Activated CD8-positive, alpha-beta memory T cell treated with anti-CD3 and anti-CD28 coated beads for 48 hours (primary cell): ENCODE measurements at places on chromosomes 5 and 9.

DNA sequence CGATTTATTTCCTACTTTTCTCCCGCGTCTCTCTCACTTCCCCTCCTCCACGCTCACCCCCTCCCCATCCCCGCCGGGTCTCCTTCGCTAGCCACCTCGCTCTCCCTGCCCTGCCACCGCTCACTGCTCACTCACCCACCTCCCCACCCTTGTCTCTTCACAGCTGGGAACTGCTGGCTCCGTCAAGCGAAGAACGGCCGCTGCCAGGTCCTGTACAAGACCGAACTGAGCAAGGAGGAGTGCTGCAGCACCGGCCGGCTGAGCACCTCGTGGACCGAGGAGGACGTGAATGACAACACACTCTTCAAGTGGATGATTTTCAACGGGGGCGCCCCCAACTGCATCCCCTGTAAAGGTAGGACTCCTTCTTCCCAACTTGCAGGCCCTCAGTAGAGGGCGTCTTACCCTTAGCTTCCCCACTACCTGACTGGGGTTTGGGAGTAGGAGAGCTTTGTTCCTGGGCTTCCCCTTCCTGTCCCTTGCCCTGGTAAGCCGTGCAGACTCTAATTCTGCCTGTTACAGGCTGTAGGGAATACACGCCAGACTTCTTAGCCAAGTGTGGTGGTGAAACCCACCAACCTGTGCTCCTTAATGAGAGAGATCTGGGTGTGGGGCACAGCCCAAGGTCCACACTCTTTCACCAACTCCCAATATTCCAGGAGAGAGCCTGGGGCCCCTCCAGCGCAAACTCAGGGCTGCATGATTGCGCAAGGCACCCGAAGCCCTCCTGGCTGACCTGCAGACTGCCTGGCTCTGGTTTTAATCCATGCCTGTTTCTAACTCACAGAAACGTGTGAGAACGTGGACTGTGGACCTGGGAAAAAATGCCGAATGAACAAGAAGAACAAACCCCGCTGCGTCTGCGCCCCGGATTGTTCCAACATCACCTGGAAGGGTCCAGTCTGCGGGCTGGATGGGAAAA, 2.5 kb downstream of the FST start:
- DNase-seq: no peak

DNA sequence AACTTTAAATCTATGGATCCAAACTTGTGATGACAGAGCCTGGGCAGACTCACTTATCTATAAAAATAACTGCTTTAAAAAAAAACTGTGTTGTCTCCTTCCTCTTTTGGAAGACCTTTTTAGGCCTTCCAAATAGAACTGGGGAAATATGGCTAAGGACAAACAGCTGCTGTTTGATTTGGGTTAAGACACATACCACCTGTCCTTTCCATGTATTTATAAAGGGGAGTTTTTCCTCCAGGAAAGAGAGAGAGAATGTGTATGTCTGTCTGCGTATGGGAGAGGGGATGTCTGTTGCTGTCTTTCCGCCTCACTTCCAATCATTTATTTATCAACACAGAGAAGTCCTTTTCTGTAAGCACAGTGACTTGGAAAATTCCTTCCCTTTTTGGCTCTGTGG, 2.8 kb downstream of the ARHGEF37 start:
- no peak for DNase-seq

DNA sequence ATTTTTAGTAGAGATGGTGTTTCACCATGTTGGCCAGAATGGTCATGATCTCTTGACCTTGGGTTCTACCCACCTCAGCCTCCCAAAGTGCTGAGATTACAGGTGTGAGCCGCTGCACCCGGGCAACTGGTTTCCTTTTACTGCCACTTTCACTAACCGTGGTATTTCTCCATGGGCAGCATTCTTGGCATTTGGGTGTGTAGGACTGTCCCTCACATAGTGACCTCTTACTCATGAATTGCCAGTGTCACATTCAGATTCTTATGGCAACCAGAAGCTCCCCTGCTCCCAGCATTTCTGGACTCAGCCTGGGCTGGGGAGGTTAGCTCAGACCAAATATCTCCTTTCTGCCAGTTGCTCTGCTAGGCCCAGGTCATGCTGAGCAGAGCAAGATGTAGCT, 50.1 kb downstream of the FOXI1 start:
- DNase-seq: no peak

DNA sequence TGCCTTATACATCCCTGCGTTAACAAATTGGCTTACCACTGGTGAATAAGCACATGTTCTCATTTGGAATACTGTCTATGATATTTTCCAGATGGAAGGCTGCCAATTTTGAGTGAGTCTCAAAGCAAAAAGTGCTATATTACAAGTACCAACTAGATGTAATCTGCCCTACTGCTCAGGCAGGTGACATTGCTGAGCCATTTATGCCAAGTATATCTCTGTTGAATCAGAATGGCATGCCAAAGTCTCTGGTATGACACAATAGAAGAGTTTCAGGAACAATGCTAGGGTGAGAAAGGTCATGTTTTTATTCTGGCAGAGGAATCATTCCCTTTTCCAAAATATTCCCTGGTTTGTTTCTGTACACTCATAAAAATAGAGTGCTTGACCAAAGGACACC, 356.5 kb downstream of the CDH9 start:
- DNase-seq: no peak

DNA sequence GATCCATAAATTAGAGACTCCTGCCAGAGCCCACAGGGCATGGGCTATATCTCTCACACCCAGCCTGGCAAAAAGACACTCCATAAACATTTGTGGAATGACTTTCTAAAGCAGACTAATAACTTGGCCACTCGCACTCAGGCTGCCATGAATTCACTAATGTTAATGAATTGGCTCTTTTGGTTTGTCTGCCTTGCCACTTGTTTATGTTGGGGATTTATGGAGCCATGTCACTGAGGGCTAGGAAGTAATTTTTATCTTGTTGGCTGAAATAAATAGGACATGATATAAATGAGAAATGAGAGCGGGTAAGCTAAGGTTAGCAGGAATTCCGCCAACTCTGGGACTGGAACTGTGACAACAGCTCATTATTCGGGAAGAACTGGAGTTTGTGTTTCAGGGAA, 55.2 kb downstream of the DROSHA start:
- DNase-seq: no peak

DNA sequence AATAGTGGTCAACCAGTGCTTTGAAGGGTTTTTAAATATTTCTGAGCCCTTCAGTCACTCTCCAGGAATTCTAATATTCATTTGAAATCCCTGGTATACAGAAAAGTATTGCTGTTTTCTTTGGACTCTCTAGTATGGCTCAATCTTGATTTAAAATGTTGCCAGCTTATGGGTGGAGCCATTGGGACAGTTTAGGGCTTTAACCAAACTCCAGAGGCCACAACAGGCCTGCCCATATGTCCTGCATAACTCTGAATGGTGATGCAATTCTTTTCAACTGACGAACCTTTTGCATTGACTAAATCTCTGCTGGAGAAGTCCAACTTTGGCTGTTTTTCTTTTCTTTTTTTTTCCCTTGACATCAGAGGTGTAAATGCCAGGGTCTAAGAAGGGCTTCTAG, 10.3 kb upstream of the ANKHD1 start:
- no peak for DNase-seq

- no peak for DNase-seq
Observed at GRCh38 chr5:170629566-170630175, 125.9 kb downstream of the KCNIP1 start.

- DNase-seq: no peak
Observed at GRCh38 chr5:37490120-37490810, 111.1 kb downstream of the WDR70 start.

GRCh38 chr5:372556-372995, 51.1 kb downstream of the AHRR start:
- no peak for DNase-seq

- DNase-seq: no peak
Observed at GRCh38 chr5:15597804-15598203, 97.8 kb downstream of the FBXL7 start.

DNA sequence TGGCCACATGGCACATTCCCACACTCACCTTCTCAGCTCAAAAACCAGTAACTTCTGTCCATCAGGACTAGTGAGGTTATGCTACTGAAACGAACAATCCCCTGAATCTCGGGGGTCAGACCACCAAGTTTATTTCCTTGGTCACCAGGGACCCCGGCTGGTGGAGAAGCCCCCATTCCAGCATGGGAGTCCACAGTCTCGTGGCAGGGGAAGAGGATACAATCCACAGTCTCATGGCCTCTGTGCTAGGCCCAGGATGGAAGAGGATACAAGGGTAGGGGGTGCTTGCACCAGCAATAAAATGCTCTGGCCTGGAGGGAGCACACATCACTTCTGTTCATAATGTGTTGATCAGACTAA, 7.4 kb upstream of the CARD19 start:
- DNase-seq: no peak

DNA sequence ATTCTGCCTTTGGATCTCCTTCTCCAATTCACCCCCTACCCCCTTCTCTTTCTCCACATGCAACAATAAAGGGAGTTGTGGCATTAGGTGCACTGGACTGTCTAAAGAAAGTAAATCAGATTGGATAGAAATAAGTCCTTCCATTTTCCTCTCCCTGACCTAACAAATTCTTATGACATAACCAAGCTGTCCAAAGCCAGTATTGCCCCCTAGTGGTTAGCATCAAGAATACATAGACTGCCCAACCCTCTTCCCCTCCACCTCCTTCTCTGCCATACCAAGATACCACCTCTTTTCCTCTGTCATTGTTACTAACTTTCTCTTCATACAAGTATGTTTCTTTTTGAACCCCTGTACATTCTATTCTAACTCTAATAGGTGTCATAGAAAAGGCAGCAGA, 45.7 kb downstream of the PPARGC1B start:
- DNase-seq: no peak

DNA sequence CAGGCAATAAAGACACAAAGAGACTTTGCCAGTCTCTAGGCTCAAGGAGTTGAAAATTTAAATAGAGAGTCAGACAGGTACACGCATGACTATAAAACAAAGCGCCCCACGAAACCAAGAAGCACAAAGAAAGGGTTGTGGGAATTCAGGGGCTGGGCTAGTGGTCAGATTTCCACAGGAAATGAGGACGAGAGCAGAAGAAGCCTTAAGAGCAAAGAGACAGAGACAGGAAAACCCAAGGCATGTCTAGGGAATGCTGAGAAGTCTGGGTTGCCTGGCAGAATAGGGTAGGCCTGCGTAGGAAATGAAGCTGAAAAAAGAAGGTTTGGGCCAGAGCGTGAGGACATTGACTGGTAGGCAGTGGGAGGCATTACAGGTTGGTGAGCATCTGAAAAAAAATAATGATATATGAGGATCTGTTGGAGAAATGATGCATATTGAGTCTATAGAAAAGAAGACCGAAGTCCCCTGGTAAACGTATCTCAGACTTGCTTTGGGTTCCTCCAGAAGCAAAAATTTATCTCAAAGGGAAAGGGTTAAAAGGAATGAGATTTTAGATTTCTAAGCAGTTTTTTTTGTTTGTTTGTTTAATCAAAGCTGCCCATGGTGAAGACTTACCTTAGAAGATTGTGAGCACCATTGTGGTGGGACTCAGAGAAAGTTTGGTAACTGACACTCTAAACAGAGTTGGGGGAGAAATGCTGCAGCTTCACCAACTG, 51.8 kb downstream of the SLC1A3 start:
- no peak for DNase-seq

DNA sequence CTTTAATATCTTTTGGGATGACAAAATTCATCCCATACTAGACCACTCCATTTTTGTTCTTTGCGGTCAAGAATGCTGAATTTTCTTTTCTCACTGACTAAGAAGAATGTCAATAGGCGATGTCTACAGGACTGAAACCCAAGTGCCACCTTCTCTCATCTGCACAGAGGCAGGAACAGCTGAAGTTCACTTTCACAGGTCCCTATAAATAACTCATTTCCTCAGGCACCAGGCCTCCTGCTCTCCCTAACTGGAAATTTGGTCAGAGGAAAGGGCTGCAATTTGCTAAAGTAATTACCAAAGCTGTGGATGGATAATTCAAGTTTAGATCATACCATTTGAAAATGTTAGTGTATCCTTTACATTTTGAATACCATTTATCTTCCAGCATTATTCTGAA, 142.9 kb downstream of the DIRAS2 start:
- no peak for DNase-seq

- DNase-seq: no peak
Observed at GRCh38 chr5:168030912-168031311, 260.5 kb upstream of the WWC1 start.

GRCh38 chr9:76900884-76901440, 5.0 kb downstream of the PRUNE2 start:
- no peak for DNase-seq

- DNase-seq: no peak
Observed at GRCh38 chr5:173413471-173413982, 85.3 kb upstream of the STC2 start.
